ENCODE measurements at places on chromosomes 12 and 14. TPM values are rescaled to one million over a fixed set of nuclear protein-coding genes. Genes with fewer than 3 reads are reported as not detected.

Gene KRT76
- not detected for total RNA-seq

Gene DIO2
- 38.5 TPM for total RNA-seq

Gene ADAM21
- not detected for total RNA-seq

Gene GLIPR1
- total RNA-seq, result 6.6 TPM

Gene TAS2R42
- total RNA-seq, result not detected

Gene GLIPR1L1
- not detected for total RNA-seq

Gene A2M
- total RNA-seq, result 274 TPM

Gene NXPH4
- 3.2 TPM for total RNA-seq

Gene ADAMTS20
- not detected for total RNA-seq

Gene AMDHD1
- total RNA-seq, result 0.49 TPM

Gene TMCC3
- total RNA-seq, result 11.5 TPM

Gene OSGEP
- 60.9 TPM for total RNA-seq

Gene CDH24
- 5.4 TPM for total RNA-seq

Gene FAM90A1
- total RNA-seq, result not detected

Gene RNASE12
- total RNA-seq, result not detected

Gene MNAT1
- total RNA-seq, result 38.1 TPM

Gene TEX52
- not detected for total RNA-seq

Gene ACSM4
- total RNA-seq, result not detected

Gene PIWIL1
- not detected for total RNA-seq

Gene VCPKMT
- total RNA-seq, result 2.5 TPM

Gene ASIC1
- total RNA-seq, result 2.9 TPM

Gene NELL2
- 16.9 TPM for total RNA-seq

All from vagina (tissue), 2 donors.